Stimulated activated CD8-positive, alpha-beta memory T cell treated with anti-CD3 and anti-CD28 coated beads, Interleukin-4, amount 100 ng/mL, for 1 hour (primary cell): ENCODE measurements at places on chromosomes 12 and 14.

GRCh38 chr14:71290960-71291466, 383.8 kb downstream of the PCNX1 start:
- DNase-seq, result no peak

GRCh38 chr12:127728285-127728684, 538.7 kb upstream of the TMEM132C start:
- no peak for DNase-seq

- no peak for DNase-seq
Measured at GRCh38 chr12:51334764-51335163, 10.8 kb upstream of the BIN2 start.

DNA sequence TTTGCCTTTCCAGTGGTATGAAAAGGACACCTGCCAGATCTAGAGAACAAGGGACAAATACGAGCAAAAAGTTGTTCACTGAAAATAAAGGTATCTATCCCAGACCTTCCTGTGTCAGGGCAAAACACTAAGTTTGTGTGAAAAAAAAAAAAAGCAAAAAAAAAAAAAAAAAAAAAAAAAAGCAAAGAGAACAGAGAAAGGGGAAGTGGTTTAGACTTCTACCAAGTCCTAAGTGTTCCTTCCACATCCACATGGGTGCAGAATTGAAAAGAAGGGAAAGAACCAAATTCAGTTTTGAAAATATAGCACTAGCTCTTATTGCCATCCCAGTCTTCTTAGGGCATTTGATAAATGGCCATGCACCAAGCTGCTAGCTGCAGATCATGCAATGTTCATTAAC, 41.7 kb downstream of the ZCRB1 start:
- DNase-seq, result no peak

- DNase-seq, result no peak
Measured at GRCh38 chr12:61991661-61992060, 268.5 kb upstream of the USP15 start.

- DNase-seq, result no peak
Measured at GRCh38 chr14:55899531-55899930, 218.7 kb upstream of the PELI2 start.

DNA sequence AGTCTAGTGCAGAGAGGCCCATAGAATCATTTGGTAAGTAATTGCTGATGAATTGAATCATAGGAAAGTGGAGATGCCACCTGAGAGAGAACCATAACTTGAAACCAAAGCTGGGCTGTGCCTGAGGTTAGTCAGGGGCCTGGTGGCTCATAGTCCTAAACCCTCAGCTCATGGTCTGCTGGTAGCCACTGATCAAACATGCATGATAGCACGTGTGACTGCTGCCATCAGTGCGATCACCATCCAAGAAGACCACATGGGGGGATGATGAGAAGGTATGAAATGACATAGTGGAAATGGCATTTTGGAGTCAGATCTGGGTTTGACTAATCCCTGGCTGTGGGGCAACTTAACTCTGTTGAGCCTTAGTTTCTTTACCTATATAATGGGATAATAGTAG, 190.5 kb downstream of the CACNA1C start:
- DNase-seq, result no peak

DNA sequence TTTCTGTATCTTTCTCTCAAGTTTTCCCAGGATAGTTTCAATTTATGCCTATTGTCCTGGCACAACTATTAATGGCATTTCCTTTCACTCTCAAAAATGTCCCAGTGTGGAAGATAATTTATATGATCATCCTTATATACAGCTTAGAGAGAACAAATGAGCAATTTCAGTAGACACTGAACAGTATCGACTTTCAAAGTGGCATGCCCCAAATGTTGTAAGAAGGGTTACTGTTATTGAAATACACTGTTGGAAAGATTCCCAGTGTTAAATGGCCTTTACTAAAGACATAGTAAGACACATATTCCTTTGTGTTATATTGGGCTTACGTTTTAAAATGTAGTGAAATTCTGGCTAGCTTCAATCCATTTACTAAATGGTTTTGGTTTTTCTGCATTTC, 202.3 kb upstream of the CDKN3 start:
- DNase-seq, result no peak

DNA sequence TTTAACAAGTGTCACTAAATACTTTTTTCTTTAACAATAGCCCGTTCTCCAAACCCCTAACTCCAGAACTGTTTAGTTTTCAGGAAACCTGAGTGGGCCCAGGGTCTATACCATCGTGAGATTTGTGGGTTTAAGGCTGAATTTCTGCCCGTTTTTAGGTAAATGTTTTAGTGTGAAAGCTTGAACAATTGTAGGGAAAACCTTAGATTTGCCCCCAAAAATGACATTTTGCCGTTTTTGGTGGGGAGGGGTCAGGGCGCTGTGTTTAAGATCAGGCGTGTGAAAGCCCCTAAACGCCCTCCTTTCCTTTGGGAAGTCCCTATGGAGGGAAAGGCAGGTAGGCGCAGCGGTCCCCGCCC, 320 bp upstream of the PRPF39 start:
- no peak for DNase-seq

GRCh38 chr12:128047266-128048060, 219.5 kb upstream of the TMEM132C start:
- DNase-seq, result no peak

DNA sequence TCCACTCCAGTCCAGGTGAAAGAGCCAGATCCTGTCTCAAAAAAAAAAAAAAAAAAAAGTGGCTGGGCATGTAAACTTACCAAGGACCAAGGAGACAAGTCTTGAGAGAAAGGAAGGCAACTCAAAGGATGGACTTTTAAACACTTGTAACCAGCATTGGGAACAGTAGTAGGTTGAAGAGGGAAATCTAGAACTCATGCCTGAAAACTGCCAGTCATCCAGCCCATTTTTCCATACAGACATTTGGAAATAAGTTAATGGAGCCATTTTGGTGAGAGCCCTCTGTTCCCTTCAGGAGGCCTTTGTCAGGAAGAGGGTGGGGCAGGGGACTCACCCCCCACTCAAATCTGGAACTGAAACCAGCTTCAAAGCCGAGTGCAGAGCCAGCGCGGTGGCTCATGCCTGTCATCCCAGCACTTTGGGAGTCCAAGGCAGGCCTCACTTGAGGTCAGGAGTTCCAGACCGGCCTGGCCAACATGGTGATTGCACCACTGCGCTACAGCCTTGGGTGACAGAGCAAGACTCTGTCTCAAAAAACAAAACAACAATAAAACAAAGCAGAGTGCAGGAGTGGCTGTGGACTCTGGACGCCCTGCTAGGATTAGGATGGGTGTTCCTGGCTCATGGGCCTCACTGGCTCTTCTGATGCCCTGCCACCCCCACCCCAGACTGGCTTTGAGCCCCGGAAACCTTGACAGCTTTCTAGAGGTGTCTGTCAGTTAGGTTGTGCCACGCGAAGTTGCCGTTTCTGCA, 1.6 kb upstream of the MLXIP start:
- no peak for DNase-seq

GRCh38 chr12:41039461-41039860, 148.7 kb upstream of the PDZRN4 start:
- no peak for DNase-seq

GRCh38 chr14:91778217-91778616, 46.3 kb upstream of the CATSPERB start:
- DNase-seq, result no peak

DNA sequence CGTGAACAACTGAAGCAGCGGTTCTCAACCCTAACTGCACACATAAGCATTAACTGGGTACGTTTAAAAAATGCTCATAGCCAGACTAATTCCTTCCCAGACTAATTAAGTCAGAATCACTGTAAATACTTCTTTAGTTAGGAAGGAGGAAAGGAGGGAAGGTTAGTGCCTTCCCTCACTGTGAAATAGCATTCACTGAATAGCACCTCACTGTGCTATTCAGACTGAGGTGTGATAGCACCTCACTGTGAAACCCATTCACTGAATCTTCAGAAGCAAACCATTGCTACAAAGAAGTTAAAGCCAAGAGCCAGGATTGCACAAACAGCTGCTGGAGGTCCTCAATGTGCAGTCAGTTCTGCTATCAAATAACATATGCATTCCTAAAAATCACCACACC, 58.8 kb downstream of the RTN1 start:
- DNase-seq, result no peak

DNA sequence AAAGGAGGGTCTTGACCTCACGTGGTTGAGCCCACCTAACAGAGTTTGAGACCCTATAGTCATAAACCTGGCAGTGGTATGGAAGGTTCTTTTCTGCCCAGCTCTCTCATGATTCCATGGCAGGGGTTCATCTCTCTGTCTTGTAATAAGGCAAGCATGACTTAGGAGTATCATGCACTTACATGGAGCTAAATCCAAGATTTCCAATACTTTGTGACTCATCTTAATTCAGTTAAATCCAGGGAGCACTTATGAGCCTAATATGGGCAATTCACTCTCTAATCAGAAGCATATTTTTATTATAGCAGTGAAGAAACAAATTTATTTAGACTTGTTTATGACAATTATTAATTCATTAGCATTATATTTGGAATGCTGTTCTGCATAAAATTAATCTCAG, 131.8 kb upstream of the CPSF6 start:
- DNase-seq, result no peak

DNA sequence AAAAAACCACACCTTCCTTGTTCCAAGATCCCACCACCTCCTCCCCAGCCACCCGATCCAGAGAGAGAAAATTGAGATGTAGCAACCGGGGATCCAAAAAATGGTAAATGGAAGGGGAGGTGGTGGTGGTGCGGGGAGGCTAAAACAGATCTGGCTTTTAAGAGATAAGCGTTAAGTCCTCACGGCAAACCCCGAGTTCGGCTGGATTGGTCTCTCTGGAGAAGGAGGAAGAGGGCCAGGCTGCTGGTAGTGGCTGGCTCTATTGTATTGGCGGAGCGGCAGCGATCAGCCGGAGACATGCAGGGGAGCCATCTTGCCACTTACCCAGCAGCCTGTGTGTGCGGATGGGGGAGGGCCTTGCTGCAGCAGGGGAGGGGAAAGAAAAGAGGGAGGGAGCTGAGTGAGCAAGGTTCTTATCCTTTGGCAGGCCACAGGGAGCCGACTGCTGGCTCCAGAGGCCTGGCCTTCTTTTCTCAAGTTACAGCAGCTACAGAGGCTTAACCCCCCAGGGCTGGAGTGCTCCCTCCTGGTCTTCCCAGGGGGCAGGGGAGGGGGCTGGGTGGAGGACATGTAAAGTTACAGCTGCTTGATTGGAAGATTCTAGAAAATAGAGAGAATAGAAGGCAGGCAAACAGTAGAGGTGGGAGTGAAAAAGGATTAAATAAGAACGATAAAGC, 14.1 kb upstream of the CDH24 start:
- peak; percentile 28 for DNase-seq

DNA sequence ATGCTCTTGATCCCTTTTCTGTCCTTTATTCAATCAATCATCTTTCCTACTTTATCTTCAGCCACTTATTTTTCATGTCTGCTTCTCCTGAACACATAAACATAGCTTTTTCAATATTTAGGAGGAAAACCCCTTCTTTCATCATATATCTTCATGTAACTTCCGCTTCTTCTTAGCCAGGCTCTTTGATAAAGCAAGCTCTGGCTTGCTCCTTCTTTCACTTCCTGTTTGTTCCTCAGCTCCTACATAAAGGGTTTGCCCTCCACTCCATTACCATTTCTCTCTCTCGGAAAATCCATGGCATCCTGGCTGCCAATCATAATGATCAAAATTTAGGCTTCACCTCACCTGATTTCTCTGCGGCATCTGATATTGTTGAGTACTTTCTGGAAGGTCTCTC, 33.7 kb upstream of the HELB start:
- no peak for DNase-seq

- no peak for DNase-seq
Measured at GRCh38 chr12:22598141-22598762, 26.7 kb upstream of the ETNK1 start.

DNA sequence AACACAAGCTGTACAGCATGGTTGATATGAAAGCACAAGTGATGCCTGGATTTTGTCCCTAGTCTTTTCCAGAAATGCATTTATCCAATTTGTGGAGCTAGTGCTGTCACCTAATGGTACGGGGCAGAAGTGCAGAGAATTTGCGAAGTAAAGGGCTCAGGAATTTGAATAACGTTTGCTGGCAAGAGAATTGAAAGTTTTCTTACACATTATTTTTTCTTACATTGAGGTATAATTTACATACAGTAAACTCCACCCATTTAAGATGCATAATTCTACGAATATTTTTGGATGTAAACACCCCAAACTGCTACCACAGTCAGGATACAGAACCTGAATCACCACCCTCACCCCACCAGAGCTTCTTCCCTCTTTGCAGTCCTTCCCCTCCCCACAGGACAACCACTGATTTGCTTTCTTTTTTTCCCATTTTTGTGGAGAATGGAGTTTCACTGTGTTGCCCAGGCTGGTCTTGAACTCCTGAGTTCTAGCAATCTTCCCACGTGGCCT, 3.5 kb downstream of the AICDA start:
- DNase-seq, result no peak

DNA sequence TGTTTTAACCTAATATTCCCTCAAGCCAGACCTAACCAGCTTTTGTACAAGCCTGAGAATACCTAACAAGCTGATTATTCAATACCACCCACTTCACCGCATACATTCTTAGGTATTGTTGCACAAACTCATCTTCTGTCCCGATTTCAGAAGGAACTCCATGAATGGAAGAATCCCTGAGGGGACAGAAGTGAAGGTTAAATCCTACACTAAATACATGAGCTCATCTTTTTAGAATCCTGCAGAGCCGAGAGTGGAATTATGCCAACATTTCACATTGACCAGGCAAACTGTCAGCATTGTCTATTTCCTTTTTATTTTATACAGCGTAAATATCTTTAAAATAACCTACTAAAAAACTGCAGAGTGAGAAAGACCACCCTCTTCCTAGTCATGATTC, 140.7 kb upstream of the PRICKLE1 start:
- DNase-seq, result no peak

DNA sequence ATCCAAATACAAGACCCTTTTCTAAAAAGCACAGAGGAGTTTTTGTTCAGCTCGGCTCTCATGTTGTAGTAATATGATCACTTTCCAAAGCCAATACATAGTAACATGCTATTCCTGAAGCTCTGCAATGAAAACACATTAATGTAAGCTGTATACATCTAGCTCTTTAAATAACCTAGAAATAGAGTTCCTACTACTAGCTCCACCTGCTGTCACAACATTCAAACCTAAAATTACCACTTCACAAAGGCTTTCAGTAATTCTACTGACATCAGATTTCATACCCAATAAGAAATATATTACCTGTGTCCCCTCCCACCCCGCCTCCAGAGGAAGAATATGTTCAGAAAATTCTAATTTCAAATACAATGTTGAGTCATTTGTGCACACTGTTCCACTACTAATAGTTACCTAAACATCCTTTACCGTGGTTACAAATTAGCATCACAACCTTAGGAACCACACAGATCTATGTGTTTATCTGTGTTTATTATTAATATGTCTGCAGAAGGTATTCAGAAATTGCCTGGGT, 17.8 kb downstream of the EFCAB11 start:
- no peak for DNase-seq
